Large intestine (tissue), 12 donors: ENCODE measurements at places on chromosomes 13 and 19.

- no peak for DNase-seq
Measured at GRCh38 chr19:13064092-13064489, 38.6 kb downstream of the LYL1 start.

DNA sequence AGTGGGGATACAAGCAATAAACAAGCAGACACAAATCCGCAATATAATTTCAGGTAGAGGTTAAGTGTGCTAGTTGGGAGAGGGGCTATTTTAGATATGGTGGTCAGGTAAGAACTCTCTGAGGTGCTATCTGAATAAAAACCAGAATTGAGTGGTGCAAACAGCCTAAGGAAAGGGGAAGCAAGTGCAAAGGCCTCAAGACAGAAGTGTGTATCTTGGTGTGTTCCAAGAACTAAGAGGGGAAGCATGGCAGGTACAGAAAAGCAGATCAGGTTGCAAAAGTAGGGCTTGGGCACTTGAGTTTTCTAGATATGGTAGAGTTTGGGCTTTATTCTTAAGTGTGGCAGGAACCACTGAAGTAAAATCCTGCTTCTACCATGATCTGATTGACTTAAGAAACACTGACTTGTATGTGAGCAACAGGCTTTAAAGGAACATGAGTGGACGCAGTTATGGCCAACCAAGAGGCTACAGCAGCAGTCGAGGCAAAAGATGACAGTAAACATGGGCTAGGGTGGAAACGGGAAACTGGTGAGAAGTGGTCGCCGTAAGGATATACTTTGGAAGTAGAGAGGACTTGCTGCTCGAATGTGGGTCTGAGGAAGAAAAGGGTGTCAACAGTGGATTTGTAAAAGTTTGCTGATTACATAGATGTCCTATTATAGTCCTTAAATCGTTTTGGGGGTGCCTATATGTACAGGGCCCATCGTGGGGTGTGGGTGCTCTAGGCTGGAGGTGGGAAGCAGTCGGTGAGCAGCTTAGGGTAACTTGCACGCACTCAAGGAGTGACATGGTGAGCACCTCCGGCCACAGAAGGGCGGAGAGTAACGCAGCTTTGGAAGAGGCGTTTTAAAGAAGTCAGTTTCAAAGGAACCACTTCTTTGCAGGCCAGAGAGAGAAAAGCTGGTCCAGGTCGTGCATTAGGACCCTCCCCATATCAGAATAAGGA is 677 bp downstream of the TGDS start:
- DNase-seq: no peak

DNA sequence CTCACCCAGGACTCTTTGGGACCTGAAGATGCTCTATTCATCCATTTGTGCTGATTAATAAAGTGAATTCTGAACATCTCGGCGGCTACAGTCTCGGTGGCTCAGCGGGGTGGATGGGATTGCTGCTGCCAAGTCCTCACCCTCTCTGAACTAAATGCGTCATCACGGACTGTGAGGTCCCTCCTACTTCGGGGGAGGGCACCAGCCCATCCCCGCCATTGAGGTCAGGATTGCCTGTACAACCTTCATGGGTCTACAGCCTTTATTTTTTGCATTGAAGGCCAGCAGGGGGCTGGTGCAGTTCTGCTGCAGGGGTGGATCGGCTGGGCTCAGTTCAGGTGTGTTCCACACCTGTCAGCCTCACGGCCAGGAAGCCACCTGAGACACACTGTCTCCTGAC is 181.8 kb downstream of the COL4A1 start:
- no peak for DNase-seq

DNA sequence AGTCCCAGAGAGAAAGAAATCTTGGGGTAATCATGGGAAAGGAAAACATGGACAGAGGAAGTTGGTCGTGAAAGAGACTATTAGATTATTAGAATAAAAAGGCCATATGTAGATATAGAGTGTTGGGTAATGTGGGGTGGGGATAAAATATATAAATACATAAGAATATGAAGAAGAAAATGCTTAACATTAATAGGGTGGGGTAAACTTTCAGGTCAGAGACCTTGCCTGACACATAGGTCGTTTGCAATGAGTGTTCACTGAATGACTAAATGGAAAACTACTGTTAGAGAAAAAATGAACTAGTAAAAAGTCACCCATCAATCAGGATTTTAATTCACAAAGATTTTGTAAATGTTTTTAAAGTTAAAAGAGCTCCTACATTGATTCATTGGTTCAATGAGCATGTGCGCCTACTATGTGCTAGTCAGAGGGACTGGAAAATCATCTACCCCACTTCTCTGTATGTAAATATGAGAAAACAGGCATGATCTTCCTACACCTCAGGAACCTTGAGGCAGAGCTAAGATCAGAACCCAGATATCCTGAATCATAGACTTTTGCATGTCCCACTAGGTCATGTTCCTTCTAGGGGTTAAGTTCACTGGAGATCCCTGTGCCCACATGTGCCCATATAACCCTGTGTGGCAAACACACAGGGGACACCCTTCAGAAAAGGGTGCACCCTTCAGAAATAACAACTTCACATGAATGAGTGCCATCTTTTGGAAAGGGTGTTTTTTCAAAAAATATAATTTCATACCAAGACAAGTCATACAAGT is 24.6 kb upstream of the KLF12 start:
- no peak for DNase-seq

GRCh38 chr19:33063356-33063752 is 1.3 kb downstream of the RHPN2 start:
- peak; percentile 19 for DNase-seq

GRCh38 chr13:27259831-27260230 is 8.5 kb downstream of the RPL21 start:
- peak; percentile 48 for DNase-seq

DNA sequence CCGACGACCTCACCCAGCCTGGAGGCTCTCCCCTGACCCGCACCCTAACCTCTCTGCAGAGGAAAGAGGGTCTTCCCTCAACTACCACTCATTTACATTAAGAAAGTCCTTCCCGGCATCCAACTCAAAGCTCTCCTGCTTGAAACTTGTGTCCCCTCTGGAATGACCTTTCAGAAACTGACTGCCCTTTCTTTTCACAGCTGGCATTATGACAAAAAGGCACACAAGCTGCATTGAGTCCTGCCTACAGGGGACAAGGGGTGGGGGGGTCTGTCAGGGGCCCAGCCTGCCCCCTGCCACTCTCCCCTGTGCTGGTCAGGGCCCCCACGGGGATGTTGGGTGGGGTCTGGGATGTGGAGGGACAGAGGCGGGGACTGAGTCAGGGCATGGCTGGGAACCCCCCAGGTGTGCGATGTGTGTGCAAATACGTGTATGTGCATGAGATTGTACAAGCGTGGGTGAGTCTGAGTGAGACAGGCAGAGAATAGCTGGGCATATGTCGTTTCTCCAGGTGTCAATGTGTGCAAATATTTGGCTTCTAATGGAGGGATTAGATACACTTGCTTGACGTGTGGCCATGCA is 2.0 kb downstream of the COL5A3 start:
- DNase-seq: no peak

DNA sequence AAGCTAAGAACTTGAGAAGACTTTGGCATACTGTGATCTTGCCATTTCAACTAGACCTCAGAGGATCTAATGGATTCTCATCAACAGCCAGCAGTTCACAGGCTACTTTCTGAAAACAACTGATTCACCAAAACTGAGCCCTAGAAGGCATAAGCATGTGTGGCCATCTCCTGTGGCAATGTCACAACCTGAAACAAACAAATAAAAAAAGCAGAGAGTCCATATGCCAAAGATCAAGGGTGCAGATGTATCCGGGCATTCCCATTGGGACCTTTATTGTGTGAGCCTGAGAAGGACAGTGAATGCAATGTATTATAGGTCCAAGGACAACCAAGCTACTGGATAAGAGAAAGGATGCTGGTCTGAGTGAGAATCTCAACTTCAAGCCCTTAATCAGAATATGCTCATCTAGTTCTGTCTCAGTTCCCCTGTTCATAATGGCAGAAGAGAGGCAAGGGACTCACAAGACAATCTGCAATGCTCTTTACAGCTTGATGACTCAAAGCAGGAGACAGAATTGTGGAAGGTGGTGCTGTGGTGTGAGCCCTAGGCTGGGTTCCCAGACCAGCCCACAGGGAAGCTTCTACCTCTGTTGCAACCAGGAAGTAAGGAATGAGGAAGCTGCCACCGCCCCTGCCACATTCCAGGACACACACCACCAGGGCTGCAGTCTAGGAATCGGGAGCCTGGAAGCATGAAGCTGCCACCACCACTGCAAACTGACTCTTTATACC is 133.7 kb downstream of the RAP2A start:
- DNase-seq: peak; percentile 87

- no peak for DNase-seq
Measured at GRCh38 chr13:113226873-113227450, 17.5 kb downstream of the CUL4A start.

DNA sequence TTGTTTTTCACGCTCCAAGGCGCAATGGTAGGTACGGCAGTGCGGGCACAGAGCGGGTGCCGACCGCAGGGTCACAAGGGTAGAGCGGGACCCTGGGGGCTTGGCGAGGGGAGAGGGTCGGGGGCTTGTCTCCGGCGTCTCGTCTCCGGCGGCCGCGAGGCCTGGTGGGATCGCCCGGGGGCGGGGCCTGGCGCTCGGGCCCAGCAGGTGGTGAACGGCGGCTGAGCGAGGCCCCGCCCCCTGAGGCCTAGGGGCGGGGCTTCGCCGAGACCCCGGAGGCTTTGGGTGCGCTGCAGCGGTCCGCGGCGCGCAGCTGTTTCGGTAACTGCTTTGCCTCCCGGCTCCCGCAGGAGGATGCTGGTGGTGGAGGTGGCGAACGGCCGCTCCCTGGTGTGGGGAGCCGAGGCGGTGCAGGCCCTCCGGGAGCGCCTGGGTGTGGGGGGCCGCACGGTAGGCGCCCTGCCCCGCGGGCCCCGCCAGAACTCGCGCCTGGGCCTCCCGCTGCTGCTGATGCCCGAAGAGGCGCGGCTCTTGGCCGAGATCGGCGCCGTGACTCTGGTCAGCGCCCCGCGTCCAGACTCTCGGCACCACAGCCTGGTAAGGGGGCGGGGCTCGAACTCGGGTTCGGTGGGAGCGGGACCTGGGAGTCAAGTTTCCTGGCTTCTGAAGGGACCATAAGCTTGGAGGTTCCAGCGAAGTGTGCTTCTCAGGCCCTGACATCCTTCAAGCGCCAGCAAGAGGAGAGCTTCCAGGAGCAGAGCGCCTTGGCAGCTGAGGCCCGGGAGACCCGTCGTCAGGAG is at the start of gene TSEN34:
TSEN34 (plus strand) TSS at position 298 of the 800 bp plus-strand sequence; CDS start at position 355, 57 bp downstream.
- DNase-seq: peak; percentile 87

DNA sequence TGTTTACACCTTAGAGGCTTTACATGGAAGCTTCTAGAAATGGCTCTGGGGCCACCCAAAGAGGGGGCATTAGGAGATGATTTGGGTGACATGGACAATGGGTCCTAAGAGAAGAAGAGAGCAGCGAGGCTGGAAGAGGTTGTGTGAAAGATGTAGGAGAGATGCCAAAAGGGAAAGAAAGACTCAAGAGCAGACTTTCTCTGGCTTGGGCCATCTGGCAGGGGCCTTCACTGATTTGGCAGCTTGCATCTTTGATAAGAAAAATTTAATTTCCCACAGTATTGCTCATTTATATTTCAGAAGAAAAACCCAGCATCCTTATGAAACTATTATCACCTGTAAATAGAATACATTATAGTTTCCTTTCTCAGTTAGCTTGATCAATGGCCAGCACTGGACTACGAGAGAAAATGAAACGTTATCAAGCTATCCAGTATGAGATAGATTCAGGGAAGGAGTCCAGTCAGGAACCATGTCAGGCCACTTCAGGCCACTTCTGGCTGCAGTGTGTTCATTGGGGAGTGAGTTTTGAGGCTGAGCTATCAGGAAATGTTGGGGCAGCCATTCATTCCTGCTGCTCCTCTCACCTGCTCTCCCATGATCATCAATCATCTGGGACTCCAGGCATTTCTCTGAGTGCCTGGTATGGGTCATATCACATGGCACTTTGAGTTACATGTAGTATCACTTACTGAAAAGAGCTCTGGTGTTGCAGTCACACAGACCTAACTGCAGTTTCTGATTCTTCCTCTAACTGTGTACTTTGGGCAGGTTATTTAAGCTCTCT is 10.3 kb downstream of the SCEL start:
- DNase-seq: no peak

GRCh38 chr13:108195146-108195545 is 20.2 kb downstream of the LIG4 start:
- no peak for DNase-seq

GRCh38 chr13:42211704-42212464 is 60.1 kb upstream of the AKAP11 start:
- DNase-seq: no peak

GRCh38 chr13:106696719-106697118 is 128.8 kb upstream of the ARGLU1 start:
- no peak for DNase-seq

GRCh38 chr13:33744589-33745369 is 73.2 kb upstream of the RFC3 start:
- no peak for DNase-seq

DNA sequence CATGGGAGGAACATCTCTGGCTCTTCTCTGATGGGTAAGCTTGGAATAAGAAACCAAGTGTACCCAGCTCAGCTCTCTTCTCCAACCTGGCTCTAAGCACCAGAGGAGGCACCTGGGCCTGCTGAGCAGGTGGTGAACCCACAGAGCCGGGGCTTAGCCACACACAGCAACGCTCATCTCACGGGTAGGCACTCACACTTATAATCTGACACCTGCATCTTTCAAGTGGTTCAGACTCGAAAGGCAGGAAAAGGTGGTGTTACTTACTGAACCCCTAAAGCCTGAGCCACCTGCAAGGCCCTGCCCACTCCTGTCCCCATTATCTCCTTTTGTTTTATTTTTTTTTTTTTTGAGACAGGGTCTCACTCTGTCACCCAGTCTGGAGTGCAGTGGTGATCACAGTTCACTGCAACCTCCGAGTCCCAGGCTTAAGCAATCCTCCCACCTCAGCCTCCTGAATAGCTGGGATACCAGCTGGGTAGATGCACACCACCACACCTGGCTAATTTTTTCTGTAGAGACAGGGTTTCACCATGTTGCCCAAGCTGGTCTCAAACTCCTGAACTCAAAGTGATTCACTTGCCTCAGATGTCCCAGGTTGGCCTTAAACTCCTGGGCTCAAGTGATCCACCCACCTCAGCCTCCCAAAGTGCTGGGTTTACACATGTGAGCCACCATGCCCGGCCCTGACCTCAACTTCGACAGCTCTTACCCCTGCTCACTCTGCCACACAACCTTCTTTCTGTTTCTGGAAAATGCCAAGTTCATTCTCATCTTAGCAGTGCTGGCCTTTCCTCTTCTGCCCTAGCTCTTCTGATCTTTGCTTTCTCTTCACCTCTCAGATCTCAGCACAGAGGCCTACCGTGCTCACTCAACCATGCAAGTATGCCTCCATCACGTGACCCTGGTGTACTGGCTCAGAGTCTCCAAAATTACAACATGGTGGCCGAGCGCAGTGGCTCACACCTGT is 9.7 kb downstream of the FBXL12 start:
- DNase-seq: no peak

GRCh38 chr13:44031555-44031954 is 151.9 kb downstream of the LACC1 start:
- no peak for DNase-seq

- DNase-seq: no peak
Measured at GRCh38 chr13:100517728-100518127, 70.9 kb downstream of the GGACT start.

DNA sequence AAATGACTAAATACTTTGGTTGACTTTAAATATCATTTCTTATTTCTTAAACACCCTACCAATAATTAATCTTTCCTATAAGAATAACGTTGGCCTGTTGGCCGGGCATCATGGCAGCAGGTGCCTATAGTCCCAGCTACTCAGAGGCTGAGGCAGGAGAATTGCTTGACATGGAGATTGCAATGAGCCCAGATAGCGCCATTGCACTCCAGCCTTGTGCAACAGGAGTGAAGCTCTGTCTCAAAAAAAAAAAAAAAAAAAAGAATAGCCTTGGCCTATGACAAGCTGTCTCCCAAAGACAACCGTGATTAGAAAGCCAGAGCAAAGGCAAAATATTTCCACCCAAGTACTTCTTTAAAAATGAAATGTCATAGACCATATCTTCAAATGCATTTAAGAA is 24.5 kb upstream of the KCTD4 start:
- no peak for DNase-seq
